ENCODE measurements at places on chromosomes 7 and 10.

GRCh38 chr10:23367896-23368595 is 23.4 kb upstream of the C10orf67 start:
- DNase-seq: no peak

GRCh38 chr10:69057261-69057950 is 30.5 kb upstream of the SRGN start:
- no peak for DNase-seq

GRCh38 chr10:5448333-5449001 is 36.1 kb downstream of the NET1 start:
- DNase-seq: no peak

- DNase-seq: no peak
Observed at GRCh38 chr7:140081774-140082425, 19.1 kb upstream of the PARP12 start.

All from GM13977 (cell line).